ENCODE measurements at places on chromosomes 3 and 15. TPM values are rescaled to one million over a fixed set of nuclear protein-coding genes. Genes with fewer than 3 reads are reported as not detected.

CCR9 gene
- not detected for total RNA-seq

MYRIP gene
- total RNA-seq: 30.0 TPM

PLA2G4D gene
- not detected for total RNA-seq

GOLGA8S gene
- total RNA-seq: not detected

TGM4 gene
- total RNA-seq: 0.14 TPM

HESX1 gene
- 0.34 TPM for total RNA-seq

GATM gene
- total RNA-seq: 0.34 TPM

ZNF660 gene
- total RNA-seq: 0.79 TPM

NOX5 gene
- total RNA-seq: under 0.01 TPM

PLSCR1 gene
- total RNA-seq: 102 TPM

CSNK1G1 gene
- total RNA-seq: 25.9 TPM

TP63 gene
- total RNA-seq: not detected

PRR20G gene
- total RNA-seq: not detected

All from dermis blood vessel endothelial cell (primary cell).